ENCODE measurements at places on chromosomes 2 and 18. TPM values are rescaled to one million over a fixed set of nuclear protein-coding genes. Genes with fewer than 3 reads are reported as not detected.

ACADL gene
- not detected for total RNA-seq

RAB31 gene
- 28.9 TPM for total RNA-seq

CREG2 gene
- not detected for total RNA-seq

TMEM198 gene
- 0.18 TPM for total RNA-seq

AKAIN1 gene
- total RNA-seq: not detected

AGBL5 gene
- total RNA-seq: 22.8 TPM

LOXHD1 gene
- total RNA-seq: not detected

EIF2AK2 gene
- 16.8 TPM for total RNA-seq

SNED1 gene
- total RNA-seq: 1.1 TPM

HOXD13 gene
- total RNA-seq: not detected

NT5C1B gene
- not detected for total RNA-seq

NOSTRIN gene
- 0.18 TPM for total RNA-seq

ERICH2 gene
- not detected for total RNA-seq

NEDD4L gene
- 10.0 TPM for total RNA-seq

INPP5D gene
- under 0.01 TPM for total RNA-seq

COL4A4 gene
- 0.28 TPM for total RNA-seq

CYRIA gene
- total RNA-seq: 1.7 TPM

ADCY3 gene
- 17.4 TPM for total RNA-seq

SOX11 gene
- total RNA-seq: 4.7 TPM

SLC4A5 gene
- total RNA-seq: not detected

GTF2A1L gene
- not detected for total RNA-seq

RAB27B gene
- total RNA-seq: 1.3 TPM

SCN3A gene
- 1.4 TPM for total RNA-seq

HNMT gene
- 14.2 TPM for total RNA-seq

REG1B gene
- total RNA-seq: not detected

ANKRD30BL gene
- not detected for total RNA-seq

STARD6 gene
- total RNA-seq: 0.28 TPM

TMEM185B gene
- total RNA-seq: 16.4 TPM

DLX2 gene
- not detected for total RNA-seq

GLI2 gene
- total RNA-seq: 4.7 TPM

CRYBA2 gene
- total RNA-seq: not detected

DCTN1 gene
- 229 TPM for total RNA-seq

QPCT gene
- total RNA-seq: 2.2 TPM

All from IMR-90 (cell line).